Foreskin fibroblast (primary cell): ENCODE measurements at places on chromosomes 7 and 10.
A peak's percentile ranks its signal among the peaks of the same experiment; 100 is the strongest.

- DNase-seq = no peak
Measured at GRCh38 chr10:75703191-75703854, 271.9 kb downstream of the LRMDA start.

- DNase-seq = peak; percentile 27
Measured at GRCh38 chr10:71383972-71384687, 12.6 kb upstream of the CDH23 start.

DNA sequence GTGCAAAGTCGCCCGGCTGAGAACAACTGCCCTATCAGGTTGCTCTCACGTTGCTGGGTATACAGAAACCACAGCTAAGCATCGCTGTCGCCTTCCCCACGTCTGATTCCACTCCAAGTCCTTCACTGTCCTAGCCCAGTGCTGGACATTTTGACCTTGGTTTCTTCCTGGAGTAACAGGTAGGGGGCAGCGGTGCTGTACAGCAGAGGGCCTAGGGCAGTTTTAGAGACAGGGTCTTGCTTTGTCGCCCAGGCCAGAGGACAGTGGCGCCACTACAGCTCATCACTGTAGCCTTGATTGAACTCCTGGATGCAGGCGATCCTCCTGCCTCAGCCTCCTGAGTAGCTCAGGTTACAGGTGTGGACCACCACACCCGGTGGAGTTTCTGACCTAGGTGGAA lies 2.6 kb downstream of the CLDN15 start:
- DNase-seq = no peak

DNA sequence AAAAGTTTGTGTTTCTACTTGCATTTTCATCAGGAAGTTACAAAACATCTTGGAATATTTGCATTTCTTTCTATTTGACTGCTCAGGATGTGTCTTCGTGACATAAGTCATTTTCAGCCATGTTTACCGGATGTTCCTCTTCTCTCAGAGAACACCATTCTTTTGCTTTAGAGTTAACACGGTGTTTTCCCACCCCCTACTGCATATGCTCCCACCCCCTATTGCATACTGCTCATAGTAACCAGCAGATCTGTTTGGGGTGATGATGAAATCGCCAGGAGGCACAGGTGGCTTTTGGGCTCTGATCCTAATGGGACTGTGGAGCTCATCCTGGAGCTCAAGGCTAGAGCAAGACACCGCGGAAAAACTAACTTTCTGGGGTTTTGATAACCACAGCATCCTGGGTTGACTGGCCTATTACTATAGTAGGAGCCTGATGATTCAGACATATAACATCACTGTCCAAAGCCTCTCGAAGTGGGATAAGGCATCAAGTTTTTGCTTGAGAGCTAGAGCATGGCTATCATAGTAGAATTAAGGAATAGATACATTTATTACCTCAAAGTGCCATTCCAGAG lies 65.1 kb upstream of the BET1 start:
- no peak for DNase-seq

DNA sequence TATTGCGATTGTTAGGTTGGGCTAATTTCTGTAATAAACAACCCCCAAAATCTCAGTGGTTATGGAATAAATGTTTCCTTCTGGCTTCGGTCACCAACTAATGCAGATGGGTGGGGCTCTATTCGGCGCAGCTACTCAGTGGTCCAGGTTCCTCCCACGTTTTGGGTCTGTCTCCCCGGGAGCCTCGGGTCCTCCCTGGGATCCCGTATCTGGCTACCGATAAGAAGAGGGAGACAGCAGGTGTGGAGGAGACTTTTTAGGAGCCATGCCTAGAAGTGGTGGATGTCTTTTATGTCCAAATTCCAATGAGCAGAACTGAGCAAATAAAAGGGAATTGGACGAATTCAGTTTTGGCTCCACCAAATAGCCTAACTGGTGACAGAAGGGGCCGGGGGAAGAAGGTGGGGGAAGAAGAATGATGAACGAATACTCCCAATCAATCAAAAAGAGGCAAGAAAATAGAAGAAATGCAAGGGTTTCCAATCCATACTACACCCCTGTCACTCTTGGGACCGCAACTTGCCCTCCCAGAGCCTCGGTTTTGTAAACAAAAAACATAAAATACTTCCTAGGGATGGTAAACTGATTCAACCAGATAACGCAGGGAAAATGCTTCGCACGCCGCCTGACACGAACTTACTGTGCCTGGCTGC lies 498 bp upstream of the C10orf53 start:
- no peak for DNase-seq

DNA sequence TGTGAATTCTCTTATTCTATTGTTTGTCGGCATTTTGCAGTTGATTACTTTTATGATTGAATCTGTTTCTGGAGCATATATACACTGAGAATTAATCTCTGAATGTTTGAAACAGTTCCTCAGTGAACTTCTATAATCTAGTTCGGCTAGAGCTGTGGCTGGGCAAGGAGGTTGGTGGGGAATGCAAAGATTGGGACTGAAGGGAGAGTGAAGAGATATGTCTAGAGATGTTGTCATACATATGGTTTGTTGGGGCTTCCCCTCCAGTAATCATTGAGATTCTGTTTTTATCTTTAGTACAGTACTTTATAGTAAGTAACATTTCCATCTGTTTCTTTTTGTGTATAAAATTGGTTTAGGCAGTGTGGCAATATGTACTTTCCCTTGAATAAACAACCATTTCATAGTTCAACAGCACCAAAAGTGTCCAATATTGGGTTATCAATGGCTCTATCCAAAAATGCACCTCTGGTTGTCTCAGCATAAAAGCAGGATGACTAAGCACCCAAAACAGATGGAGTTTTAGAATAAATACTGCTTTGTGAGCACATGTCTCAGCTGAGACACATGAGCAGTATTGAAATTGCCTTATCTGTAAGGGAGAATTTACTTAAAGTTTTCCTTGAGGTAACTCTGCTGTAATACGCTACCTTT lies 36.7 kb downstream of the WAC start:
- DNase-seq = peak; percentile 65

DNA sequence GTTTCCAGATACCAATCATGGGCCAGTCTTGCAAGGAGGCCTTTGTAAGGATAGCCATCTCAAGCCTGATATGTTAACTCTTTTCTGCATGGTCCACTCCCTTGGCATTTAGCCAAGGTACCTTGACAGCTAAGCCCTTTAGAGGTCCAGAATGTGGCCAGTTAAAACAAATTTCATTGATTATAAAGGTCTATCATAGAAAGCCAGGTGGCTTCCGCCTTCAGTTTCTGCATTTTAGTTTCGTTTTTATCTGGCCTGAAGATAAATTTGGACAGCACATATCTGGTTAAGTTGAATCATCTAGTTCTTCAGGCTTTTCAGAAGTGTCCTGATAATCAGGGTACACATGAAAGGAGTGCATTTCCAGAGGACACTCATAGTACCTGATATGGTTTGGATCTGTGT lies 30.7 kb downstream of the ANKIB1 start:
- no peak for DNase-seq

DNA sequence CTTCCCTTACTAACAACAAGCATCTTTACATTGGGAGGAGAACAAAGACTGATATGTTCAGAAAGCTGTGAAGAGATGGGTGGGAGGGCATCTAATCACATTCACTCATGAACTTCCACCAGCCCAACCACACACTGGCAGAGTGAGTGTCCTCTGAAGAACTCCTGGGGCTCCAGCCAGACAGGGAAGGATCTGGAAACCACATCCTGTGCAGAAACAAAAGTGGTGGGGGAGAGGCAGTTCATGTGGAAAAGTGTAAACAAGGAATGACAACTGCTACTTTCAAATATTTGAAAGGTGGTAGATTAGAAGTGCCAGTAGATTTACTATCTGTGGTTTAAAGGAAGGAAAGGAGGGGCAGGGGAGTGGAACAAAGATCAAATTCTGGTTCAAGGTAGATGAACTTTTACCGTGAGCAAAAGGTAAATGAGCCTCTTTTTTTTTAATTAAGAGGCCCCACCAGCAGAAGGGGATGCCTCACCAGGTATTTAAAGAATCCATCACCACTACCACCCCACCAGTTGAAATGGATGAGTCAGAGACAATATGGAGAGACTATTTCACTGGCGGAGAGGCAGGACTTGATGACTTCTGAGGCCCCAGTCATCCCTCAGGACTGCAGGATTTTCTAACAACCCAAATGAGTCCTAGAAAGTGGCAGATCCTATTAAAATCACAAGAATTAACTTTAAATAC lies 34.5 kb downstream of the GOT1 start:
- DNase-seq = peak; percentile 81

DNA sequence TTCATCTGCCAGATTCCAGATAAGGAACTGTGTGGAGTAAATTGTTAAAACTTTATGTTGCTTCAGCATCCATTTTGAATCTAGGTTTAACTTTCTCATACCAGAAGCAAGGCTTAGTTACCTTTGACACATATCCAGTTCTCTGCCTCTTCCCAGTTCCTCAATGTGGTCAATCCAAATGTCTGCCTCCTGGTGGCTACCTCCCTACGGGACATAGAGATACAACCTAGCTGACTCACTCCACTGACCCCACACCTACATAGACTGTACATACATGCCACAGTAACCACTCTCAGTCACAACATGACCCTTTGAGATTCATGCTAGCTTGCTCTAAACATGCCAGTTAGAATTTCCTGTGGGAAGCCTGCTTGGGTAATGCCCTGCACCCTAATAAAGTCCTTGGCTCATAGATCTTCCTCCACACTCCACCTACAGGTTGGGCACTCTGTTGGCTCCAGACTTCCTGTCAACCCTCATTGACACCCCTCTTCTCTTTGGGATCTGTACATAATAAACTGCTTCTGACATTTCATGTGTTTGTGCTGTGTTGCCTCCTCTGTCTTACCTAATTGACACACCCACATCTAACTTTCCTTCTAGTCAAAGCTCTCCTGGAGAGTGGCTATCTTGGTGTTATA lies 278.1 kb downstream of the HTR7 start:
- peak; percentile 49 for DNase-seq

DNA sequence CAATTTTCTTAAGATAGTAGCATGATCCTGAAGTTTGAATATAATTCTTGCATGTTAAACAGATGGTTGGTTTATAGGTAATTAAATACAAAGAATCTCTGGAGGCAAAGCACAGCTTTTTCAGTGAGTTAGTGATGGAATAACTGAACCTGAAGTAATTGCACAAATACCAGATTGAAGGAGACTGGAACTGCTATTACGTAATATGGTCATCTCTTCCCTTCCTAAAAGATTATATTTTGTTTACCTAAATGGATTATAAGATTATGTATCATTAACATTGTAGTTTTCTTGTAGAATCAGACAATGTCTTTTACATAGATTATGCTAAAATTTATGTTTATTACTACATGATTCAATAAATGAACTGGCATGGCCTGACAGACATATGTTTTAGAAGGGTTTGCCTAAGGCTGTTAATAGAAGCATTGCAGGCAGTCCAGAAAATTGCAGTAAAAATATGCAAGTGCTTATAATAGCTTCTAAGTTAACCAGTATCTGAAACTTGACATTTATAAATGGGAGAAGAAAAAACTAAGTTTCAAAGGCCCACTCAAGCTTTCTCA lies 35.8 kb upstream of the GPR37 start:
- no peak for DNase-seq

DNA sequence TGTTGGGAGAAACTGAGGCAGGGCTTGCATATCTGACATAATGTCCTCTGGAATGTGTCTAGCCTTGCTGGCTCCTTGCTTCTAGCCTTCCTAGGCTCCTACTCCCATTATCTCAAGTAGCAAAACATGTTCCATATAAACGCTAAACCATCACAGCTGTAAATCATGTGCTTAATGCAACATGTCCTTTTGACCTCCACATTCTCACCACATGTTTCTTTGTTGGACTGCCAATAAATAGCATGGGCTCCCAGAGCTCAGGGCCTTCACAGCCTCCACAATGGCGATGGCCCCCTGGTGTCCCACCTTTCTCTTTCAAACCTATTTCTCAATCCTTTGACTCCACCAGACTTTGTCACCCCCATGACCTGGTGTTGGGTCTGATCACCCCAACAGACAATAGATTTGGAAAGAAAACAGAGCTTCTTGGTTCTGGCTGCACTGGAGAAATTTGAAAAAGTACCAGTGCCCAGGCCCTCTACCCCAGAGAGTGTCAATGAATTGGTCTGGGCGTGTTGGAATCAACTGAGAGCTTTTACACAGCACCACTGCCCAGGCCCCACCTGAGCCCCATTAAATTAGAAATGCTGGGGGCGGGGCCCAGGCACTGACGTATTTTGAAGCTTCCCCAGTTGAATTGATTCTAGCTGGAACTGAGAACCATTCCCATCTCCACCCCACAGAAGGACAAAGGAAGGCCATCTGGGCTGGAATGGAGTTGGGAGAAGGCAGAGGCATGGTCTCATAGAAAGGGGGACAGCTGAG lies 41.3 kb upstream of the GGCT start:
- DNase-seq = peak; percentile 69

GRCh38 chr10:21517134-21518031 lies 8.1 kb downstream of the SKIDA1 start:
- DNase-seq = no peak
